Mesothelial cell of epicardium (in vitro differentiated cells): ENCODE measurements at places on chromosomes 2 and 18. TPM values are rescaled to one million over a fixed set of nuclear protein-coding genes. Genes with fewer than 3 reads are reported as not detected.

DNA sequence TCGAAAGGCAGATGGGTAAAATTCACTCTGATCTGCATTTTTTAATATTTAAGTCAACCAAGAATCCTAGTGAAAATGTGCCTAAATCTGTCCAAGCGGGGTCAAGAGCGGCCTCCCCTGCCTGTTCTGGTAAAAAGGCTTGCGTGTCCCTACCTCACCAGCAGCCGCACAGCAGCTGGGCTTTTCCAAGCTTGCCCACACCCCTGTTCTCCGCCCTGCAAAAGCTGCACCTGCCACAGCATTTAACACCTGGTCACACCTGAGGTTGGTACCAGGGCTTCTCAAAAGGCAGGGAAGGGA lies 25.8 kb upstream of the TMEM182 start:
- DNase-seq = no peak

- DNase-seq = no peak
Observed at GRCh38 chr2:231877533-231878456, 48.4 kb downstream of the NPPC start.

DNA sequence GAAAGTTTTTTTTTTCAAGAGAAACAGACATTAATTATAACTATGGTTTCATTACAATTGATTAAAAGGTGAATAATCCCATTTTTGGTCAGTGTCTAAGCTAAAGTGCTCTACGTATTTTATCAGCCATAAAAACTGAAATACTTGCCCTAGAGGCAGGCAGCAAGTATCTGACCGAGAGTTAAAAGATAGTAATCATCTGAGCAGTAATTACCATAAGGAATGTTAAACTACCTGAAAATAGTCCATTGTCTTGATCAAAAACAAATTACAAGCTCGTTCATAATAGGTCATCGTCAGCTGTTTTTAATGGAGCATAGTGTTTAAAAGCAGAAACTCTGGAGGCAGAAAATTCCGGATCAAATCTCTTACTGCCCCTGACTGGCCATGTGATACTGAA lies 105.7 kb upstream of the ZEB2 start:
- no peak for DNase-seq

GRCh38 chr2:111175615-111176014 lies 54.9 kb downstream of the BCL2L11 start:
- DNase-seq = no peak

DNA sequence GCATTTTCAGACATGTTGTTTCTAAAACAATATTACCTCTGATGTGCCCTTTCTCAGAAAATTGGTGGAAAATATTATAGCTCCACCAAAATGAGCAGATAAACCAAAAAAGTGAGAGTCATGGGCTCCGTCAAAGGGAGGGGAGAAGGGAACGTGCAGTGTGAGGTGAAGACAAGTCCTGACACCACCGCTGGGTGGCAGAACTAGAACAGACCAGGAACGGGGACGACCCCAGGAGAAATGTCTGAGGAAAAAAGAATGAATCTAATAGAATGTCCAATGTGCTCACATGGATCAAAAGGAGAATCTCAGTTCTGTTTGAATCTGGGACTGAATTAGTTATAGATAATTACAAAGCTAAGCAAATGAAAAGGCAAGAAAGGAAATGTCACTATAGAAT lies 22.6 kb upstream of the BCL2 start:
- DNase-seq = no peak

GRCh38 chr2:16669388-16669787 lies 3.8 kb upstream of the CYRIA start:
- no peak for DNase-seq

GRCh38 chr18:27652480-27653121 lies 467.5 kb upstream of the CHST9 start:
- DNase-seq = no peak

GRCh38 chr2:138708682-138709241 lies 71.4 kb downstream of the NXPH2 start:
- DNase-seq = no peak

DNA sequence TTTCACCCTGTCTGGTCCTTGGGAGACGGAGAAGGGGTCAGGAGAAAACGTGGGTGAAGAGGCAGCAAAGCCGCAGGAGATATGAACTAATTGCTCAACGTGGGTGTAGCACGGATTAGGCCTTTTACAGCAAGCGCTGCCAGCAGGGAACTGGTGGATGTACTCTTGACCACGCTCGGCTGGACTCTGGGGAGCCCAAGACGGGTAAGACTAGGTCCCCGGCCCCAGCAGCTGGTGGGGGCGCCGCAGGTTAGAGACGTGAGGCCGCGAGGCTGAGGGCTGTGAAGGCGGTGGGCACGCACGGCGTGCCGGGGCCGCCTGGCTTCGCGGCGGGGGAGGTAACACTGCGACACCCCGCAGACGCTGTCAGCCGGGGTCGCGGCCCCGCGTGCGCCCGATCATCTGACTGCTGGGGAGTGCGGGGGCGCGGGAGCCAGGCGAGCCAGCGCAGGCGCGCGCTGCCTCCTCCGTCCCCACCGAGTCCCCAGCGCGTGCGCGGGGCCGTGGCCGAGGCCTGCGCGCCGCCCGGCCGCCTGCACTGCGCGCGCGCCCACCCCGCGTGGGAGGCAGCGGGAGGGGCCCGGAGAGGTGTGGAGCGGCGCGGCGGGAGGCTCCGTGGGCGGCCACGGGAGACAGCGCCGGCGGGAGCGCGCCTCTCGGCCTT lies at the start of gene CLIP4:
Gene CLIP4 (plus strand): TSS at position 470 of the 664 bp plus-strand sequence. CDS start 5,974 bp downstream, outside the sequence.
- peak; percentile 55 for DNase-seq

DNA sequence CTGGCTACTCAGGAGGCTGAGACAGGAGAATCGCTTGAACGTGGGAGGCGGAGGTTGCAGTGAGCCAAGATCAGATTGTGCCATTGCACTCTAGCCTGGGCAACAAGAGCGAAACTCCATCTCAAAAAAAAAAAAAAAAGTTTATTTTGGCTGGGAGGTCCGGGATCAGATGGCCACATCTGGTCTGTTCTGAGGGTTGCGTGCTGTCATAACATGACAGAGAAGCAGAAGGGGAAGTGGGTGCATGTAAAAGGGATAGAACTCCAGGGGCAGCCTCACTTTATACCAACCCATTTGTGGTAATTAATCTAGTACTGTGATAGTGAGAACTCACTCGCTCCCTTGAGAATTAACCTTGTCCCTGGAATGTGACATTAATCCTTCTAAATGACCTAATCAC lies 101.2 kb downstream of the PTPN4 start:
- DNase-seq = no peak

GRCh38 chr2:113228351-113228750 lies 50.4 kb downstream of the PAX8 start:
- DNase-seq = no peak

DNA sequence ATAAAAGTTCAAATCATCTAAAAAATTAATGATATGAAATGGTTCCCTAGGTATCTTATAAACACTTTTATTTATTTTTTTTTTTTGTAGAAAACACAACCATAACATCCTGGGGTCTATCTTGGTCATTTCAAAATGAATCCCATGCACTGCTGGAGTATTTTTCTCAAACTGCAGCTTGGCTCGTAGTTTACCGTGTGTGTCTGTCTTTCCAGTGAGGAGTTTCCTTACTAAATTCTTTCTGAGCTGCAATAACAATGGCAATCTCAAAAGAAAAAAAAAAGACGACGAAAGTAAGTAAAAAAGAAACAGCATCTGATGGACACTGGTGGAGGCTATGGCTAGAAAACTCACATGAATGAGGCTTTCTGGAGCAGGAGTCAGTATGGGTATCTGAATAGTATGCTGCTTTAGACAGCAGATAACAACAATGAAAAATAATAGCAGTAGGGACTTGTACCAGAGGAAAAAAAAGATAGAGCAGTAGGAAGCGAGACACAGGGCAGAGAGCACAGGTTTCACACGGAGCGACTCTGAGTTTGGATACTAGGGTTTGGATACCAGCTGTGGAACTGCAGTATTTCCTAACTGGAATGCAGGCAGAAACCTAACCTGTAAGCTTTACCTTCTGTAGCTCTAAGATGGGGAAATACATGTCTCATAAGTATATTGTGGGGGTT lies 43.5 kb downstream of the CALCRL start:
- DNase-seq = no peak

DNA sequence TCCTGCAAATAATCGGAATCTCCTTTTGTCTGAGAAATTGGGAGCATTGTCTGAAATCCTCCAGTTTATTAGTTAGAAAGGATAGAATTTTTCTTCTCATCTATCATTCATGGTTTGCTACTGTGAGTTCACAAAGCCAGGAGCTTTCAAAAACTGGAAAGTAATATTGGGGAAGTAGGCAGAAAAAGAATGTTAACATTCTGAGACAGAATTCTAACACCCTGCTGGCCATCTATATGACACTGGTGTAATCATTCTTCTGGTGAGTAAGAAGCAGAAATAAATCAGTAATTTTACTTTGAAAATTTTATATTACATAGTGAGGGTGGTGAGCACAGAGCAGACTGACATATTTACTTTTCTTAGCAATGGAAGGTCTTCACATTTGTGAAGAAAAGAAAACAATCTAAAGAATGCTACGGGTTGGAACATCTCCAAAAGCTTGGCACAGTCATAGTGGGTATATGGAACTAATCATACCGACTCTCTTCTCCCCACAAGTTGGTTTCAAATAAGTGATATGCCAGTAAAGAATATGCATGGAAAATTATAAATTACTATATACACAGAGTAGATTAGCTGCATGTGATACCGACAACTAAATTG lies 344.9 kb downstream of the LPIN1 start:
- no peak for DNase-seq

GRCh38 chr18:1488394-1488793 lies 583.7 kb downstream of the ADCYAP1 start:
- no peak for DNase-seq

DNA sequence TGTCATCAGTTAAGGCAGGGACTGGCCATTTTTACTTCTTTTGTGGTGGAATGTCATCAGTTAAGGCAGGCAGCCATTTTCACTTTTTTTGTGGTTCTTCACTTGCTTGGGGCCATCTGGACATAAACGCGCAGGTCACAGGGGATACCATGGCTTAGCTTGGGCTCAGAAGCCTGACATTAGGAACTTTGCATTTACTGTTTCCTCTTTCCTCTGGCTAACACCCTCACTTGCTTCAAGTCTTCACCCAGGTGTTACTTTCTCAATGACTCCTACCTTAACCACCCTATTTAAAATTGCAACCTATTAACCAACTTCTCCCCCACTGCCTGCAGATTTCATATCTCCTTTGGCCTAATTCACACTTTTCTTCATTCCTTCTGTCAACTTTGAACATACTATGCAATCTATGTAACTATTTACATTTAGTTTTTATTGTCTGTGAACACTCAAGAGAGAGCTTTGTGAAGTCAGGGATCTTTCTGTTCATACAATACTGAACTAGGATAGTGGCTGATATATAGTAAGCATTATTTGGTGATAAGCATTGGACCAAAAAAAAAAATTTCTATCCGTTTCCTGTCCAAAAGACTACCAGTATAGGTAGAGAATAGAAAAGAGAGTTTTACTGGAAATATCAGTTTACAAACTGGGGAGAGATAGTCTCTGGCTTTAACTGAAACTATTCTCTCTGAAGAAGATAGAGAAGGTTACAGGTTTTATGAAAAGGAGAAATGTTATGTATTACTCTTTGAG lies 600.1 kb upstream of the ZNF804A start:
- DNase-seq = no peak

- DNase-seq = no peak
Observed at GRCh38 chr2:241932899-241933178, 63.3 kb downstream of the RTP5 start.

GRCh38 chr18:44341759-44342158 lies 338.9 kb upstream of the SETBP1 start:
- DNase-seq = no peak

DYSF gene
- total RNA-seq = 0.96 to 2.1 TPM (median 1.4 TPM) in 3 replicates

CYP27A1 gene
- 15.6 to 16.8 TPM (median 16.6 TPM) in 3 replicates for total RNA-seq

FBXO36 gene
- 5.1 to 6.2 TPM (median 5.5 TPM) in 3 replicates for total RNA-seq

DCDC2C gene
- total RNA-seq = not detected in 3 replicates

PLGLB2 gene
- total RNA-seq = 7.4 to 8.1 TPM (median 7.5 TPM) in 3 replicates

ABCG8 gene
- total RNA-seq = not detected in 3 replicates

BOLL gene
- total RNA-seq = not detected in 3 replicates

TMEM198 gene
- total RNA-seq = 3.6 to 4.0 TPM (median 3.7 TPM) in 3 replicates

NEU2 gene
- not detected in 3 replicates for total RNA-seq

RAB6D gene
- not detected in 3 replicates for total RNA-seq

PSD4 gene
- 16.6 to 21.4 TPM (median 20.1 TPM) in 3 replicates for total RNA-seq

TSPYL6 gene
- not detected in 3 replicates for total RNA-seq

MEIS1 gene
- 305 to 324 TPM (median 317 TPM) in 3 replicates for total RNA-seq
